ENCODE measurements at places on chromosomes 11 and 22.

GRCh38 chr11:15579287-15580001, 464.7 kb downstream of the INSC start:
- no peak for DNase-seq

DNA sequence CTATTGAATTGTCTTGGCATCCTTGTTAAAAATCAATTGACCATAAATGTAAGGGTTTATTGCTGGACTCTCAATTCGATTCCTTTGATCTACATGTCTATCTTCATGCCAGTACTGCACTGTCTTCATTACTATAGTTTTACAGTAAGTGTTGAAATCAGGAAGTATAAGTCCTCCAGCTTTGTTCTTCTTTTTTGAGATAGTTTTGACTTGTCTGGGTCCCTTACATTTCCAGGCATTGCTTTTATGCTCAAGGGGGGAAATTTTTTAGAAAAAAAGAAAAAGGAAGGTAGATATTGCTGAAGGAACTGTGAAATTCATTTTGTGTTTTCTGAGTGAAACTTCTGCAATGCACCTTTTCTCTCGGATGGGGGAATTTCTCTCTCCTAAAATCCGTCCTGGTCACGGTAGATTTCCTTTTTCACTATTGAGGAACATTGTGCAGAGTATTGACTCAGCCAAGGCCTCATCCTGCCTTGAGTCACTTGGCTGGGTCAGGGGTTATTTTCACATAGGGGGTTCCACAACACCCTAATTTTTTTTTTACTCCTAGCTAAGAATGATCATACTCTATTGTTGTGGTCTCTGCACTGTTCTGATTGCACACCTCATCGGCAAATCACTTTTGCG, 2.8 kb upstream of the ACER3 start:
- DNase-seq: no peak

- no peak for DNase-seq
These were observed at the start of gene PARVA for GRCh38 chr11:12377106-12377823. TSS of gene PARVA (plus strand) at chr11:12377571. CDS start at chr11:12377648, 77 bp downstream.

- peak; percentile 95 for DNase-seq
These were observed 2.0 kb upstream of the PTDSS2 start for GRCh38 chr11:447923-448731.

GRCh38 chr22:32528316-32528715, 53.7 kb downstream of the FBXO7 start:
- DNase-seq: no peak

- no peak for DNase-seq
These were observed 504.2 kb upstream of the ARHGAP42 start for GRCh38 chr11:100182927-100183326.

- DNase-seq: no peak
These were observed 35.7 kb downstream of the SIK3 start for GRCh38 chr11:117062498-117062897.

GRCh38 chr11:114164546-114164945, 105.0 kb downstream of the ZBTB16 start:
- no peak for DNase-seq

DNA sequence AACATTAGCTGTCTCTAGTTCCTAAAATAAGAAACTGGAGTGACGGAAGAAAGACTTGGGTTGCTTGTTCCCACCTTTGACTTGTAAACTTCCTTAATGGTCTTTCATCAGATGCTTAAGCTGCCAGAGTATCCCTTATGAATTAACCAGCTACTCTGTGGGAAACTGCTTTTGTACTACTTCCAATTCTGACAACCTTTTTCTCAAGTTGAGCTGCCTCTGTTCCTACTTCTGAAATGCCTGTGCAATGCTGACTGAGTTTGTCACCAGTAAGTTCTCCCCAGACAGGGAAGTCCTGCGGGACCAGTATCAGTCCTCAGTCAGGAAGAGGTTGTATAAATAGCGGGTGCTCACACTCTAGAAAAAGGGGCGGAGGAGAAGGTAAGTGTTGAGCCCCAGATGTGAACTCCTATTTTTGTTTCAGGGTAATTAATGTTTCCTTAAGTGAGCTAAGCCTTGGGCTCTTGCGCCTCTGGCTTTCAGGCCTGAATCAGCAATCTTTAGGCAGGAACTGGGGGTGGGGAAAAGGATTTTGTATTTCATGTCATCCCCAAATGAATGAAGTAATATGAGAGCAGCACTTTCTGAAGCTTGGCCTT, 67.2 kb downstream of the CECR2 start:
- no peak for DNase-seq

DNA sequence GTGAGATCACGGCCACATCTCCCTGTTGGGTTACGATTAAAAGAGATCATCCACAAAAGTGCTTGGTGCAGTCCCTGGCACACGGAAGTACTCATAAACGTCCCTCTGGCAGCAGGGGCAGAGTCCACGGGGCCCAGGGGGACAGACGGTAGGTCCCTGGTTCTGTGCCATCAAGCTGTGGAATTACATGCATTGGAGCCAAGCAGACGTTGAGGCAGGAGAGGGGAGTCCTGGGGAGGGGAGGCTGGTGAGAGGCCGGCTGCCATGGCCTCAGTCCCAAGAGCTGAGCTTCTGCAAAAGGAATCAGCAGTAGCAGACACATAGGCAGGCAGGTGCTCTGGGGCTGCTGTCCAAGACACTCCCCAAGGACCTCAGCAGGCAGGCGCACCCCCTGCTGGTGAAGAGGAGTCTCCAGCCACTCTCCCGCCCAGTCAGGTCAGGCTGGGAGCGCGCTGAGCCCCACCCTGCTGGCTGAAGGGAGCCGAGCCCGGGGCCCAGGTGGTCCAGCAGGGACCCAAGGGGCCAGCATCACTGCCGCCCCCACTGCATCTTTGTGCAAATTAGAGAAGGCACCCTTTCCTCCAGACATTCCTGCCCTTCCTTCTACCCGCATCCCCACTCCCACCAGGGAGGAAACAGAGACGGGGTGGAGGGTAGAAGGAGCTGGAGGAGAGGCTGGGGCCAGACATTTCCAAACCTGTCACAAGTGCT, 7.6 kb upstream of the KCTD17 start:
- DNase-seq: peak; percentile 47

DNA sequence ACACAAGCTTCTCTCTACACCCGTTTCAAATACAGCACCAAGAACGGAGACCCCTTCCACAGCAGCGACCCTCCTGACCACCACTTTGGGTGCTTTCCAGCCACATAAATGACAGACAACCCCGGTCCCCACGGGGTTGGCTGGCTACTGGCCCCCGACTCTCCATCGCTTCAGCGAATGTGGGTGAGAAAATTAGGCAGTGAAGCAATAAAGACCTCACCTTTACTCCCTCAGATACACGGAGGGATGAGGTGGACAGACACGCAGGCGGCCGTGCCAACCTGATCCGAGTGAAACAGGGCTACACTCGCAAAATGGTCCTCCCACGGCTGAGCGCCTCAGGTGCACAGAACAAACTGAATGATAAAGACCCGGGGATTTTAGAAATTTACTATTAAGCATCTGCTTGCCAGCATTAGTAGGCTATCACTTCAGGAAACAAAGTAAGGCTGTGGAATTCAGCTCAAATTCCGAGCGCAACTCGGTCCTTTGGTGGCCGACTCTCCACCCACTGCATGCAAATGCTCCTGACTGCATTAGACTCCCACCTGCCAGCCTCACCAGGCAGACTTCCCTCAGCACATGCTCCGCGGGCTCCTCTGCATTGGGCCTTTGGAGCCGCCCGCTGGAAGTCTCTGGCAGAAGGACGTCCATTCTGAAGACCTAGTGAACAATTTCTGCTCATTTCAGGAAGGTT, 12.8 kb upstream of the EFCAB6 start:
- DNase-seq: no peak

DNA sequence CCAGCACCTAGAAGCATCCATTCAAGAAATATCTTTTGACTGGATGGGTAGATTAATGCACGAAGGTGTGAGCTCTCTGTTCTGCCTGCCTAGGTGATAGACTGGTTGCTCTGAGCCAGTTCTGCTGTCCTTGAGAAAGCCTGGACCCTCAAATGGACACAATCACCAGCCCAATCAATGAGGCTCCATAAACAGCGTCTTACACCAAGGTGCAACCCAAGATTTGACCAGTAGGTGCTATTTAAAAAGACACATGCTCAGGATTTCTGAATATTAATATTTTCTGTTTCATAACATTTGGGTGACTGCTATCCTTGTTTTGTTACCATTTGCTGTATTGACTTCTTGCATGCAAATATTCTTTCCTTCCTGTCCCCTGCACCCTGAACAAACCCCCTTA, 39.0 kb downstream of the PAMR1 start:
- DNase-seq: no peak

DNA sequence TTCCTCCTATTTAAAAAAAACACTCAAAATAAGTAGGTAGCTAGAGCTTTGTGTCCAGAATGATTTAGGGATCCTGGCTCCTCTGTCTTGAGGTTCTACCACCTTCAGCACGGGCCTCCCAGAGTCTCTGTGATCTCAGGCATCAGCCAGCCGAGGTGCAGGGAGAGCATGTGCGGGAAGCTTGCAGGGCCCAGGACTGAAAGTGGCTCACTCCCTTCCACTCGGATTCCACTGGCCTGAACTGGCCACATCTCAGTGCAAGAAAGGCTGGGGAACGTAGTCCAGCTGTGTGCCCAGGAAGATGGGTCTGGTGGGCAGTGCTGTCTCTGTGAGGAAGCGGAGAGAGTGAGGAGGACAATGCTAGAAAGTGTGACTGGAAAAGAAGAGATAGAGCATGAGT, 68.3 kb upstream of the MYOD1 start:
- DNase-seq: no peak

All from CD4-positive, alpha-beta T cell treated with Interleukin-10 for 1 hour (primary cell).